MG63 (cell line): ENCODE measurements at places on chromosomes 7 and 10.

- DNase-seq = no peak
These were observed 70.7 kb downstream of the CABCOCO1 start for GRCh38 chr10:61733358-61733940.

- no peak for DNase-seq
These were observed 154.2 kb downstream of the ARHGAP12 start for GRCh38 chr10:31774299-31774900.

DNA sequence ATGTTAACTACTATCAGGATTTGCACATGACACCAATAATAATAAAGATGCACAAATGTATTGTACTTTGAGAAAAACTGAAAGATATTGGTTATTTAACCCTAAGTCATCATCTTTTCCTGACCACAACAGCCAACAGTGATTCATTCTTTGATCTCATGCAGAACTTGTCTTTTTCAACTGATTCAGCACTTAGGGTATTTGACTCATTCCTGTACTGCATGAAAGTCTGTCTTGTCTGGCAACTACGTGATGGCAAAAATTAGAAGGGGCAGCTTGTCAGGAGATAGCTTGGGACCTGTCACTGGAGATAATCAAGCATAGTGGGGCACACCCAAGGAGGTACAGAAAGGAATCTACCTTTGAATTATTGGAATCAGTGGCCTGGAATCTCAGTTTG is 77.8 kb upstream of the LRRC17 start:
- no peak for DNase-seq

GRCh38 chr10:71757399-71757922 is 15.9 kb downstream of the VSIR start:
- peak; percentile 91 for DNase-seq

DNA sequence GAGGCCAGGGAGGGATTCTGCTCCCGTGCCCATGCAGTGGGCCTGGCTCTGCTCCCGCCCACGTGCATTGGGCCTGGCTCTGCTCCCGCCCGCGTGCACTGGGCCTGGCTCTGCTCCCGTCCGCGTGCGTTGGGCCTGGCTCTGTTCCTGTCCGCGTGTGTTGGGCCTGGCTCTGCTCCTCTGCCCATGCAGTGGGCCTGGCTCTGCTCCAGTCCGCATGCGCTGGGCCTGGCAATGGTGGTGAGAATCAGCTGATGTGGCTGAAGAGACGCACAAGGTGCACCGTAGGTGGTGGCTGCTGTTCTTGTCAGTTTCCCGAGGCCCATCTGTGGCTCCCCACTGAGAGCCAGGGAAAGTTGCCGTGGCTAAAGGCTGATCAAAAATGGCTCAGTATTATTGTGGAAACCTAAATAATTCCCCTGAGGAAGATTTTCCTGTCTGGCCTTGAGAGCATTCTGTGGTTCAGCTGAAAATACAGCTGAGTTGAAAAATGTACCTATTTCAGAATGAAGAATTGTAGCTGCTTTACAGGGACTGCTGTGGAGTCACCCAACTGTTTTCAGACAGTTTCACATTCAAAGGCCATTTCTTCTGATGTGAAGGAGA is 572.4 kb downstream of the GLRX3 start:
- DNase-seq = no peak

- no peak for DNase-seq
These were observed 161.2 kb downstream of the CAMK1D start for GRCh38 chr10:12510501-12510941.

DNA sequence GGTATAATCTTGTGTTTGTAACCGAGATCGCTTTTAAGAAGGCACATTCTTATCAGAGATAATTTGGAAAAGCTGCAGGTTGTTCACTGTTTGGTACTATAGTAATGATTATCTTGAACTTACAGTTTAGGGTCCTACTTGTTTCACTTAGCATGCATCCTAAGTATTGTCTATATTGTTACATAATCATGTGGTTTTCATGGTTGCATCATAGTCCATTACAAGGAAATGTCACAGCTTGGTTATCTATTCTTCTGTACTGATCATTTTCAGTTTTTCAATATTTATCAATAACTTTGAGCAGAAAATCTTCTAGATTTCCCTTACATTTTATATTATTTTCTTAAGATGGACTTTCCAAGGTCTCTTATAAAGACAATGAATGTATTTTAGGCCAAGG is 116.3 kb downstream of the PLPP4 start:
- DNase-seq = no peak

DNA sequence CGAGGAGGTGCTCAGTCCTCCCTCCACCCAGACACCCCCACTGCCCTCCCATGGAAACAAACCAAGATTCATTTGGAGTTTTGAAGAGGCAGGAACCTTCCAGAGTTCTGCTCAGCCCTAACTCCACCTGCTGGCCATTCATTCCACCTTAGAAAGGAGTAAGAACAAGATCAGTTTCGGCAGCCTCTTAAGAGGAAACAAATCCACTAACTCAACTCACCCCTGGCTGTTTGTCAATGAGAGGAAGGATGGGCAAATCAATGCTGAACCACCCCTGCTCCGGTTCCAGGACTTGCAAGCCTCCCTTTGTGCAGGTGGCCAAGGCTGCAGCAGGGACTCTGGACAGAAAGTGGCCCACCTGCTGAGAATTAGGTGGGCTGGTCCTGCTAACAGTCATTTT is 26.2 kb downstream of the CCDC3 start:
- DNase-seq = no peak

GRCh38 chr7:143285470-143285778 is 666 bp downstream of the TMEM139 start:
- no peak for DNase-seq

GRCh38 chr7:92695308-92696261 is 105.4 kb upstream of the FAM133B start:
- DNase-seq = peak; percentile 23

GRCh38 chr7:134030460-134030865 is 96.7 kb upstream of the LRGUK start:
- no peak for DNase-seq

DNA sequence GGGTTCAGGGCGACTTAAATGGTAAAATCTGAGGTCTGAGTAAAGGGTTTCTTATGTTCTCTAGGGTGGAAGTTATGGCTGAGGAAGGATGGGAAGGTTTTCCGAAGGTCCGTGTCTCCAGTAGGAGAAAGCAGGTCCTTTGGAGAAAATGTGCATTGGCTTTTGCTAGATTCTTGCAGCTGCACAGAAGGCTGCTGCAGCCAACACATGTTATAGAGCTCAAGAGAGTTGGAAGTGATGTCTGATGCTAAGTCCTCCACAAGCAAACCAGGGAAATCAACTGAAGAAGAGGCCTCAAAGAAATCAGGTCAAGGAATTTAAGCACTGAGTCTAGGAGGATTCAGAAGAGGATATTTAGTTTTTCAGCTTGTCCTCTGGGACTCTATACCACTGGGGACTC is 404.6 kb downstream of the LRMDA start:
- no peak for DNase-seq

GRCh38 chr7:8120390-8121058 is 141.4 kb downstream of the ICA1 start:
- DNase-seq = no peak

GRCh38 chr7:26321435-26321834 is 29.8 kb downstream of the SNX10 start:
- DNase-seq = peak; percentile 34

DNA sequence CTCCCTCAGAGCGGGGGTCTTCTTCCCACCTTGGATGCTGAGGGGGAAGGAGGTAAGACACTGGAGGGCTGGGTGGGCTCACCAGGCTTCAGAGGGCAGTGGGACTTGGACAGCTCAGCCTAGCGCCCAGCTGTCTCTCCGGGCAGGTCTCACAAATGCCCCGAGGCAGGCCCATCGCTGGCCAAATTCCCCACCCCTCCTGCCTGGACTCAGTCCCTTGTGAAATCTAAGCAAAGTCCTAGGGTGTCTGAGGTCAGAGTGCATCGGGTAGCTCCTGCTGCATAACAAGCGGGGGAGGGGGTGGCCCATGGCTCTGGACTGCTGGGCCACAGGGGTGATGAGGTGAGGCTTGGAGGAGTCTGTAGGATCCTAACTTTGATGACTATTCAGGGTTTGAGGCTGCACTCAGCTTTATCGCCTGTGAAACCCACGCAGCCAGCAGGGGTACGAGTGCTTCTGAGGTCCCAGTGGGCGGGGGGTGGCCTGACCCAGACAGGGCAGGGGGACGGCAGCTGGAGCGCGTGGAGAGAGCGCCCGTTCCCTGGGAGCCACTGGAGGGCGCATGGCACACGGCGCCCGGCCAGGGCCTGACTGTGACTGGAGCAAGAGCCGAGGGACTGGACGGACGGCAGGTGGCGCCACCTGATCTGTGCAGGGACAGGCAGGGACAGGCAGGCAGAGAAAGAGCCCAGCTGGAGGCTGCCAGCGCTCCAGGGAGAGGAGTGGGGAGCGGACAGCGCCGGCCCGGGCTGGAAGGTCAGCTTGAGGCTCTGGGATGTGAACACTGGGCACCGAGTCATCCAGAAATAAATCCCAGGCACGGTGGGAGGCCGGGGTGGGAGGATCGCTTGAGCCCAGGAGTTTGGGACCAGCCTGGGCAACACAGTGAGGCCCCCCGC is 10.0 kb downstream of the CYP2W1 start:
- peak; percentile 95 for DNase-seq

DNA sequence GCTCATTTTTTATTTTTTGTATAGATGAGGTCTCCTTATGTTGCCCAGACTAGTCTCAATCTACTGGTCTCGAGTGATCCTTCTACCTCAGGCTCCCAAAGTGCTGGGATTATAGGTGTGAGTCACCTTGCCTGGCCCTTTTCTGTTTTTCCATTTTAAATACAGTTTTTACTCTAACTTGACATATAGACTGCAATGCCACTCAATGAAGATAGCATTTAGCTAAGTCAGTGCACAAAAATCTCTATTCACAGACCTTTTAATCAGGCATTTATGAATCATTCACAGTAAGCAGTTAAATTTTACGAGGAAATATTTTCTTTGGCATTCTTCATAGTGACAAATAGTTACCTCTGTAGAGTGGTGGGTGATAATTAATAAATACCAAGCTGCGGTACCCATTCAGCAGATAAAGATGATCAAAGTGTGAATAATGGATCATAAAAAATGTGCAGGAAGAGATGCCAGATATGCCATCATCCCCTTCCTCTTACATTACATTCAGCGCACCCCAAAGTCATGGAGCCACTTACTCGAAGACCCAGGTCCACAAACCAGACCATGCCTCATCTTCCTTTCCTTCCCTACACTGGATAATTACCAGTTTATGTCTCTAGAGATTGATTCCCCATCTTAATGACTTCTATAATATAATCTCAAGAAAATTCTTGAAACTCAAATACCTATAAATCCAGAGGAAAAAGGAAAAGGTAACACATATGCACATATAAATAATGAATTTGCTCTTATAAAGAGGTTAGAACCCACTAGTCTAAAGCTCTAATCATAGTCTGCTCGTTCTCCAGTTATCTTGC is 56.0 kb downstream of the UBE2H start:
- peak; percentile 31 for DNase-seq

DNA sequence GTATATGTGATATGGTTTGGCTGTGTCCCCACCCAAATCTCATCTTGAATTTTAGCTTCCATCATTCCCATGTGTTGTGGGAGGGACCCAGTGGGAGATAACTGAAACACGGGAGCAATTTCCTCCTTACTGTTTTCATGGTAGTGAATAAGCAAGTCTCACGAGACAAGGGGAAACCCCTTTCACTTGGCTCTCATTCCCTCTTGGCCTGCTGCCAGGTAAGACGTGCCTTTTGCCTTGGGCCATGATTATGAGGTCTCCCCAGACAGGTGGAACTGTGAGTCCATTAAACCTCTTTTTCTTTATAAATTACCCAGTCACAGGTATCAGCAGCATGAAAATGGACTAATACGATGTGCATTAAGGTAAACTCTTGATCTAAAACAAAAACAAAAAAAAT is 357.1 kb upstream of the AOAH start:
- DNase-seq = no peak

GRCh38 chr7:4633012-4633411 is 49.1 kb upstream of the FOXK1 start:
- DNase-seq = peak; percentile 52

GRCh38 chr10:18293536-18294510 is 153.6 kb downstream of the CACNB2 start:
- DNase-seq = no peak

GRCh38 chr7:136000288-136000913 is 23.2 kb upstream of the MTPN start:
- no peak for DNase-seq

DNA sequence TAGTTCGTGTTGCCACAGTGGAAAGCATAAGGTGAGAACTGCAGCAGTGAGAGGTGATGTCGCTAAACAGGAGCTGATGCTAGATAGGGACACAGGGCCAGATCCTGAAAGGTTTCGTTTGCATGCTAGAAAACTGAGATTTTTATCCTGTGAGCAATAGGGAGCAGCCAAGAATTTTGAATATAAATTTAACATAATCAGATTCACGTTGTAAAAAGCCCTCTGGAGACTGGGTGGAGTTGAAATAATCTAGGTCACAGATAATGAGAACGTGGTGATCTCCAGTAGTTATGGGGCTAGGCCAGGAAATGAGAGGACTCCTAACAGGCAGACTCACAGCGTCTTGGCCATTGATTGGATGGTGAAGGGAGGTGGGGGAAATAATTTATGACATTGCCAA is 92.1 kb upstream of the IMMP2L start:
- DNase-seq = no peak

DNA sequence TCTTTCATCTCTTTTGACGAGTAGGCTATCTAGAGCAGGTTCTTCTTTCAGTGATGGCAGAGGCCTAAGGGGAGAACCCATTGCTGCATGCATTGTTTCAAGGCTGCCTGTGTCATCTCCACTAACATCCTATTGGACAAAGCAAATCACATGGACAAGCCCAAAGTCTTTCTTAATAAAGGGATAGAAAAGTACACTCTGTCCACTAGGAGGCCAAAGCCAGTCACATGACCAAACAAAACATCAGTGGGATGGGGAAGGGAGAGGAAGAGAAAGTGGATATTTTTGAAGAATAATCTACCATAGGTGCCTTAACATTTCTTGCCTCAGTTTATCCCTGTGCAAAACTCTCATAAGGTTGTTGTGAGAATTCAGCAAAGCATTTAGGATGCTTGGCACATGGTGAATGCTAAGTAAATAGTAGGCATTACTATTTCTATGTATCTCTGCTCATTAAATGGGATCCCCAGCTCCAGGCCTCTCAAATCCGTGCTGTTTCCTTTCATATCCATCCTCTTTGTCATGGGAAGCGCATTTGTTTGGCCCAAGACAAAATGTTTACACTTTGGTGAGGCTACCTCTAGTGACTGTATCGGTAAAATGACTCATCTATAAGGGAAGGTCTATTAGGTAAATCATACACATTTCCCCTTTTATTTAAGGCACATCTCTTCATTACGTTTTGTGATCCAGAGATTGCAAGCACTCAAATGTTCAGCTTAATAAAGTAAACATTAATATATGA is 16.7 kb upstream of the CADPS2 start:
- DNase-seq = no peak

- DNase-seq = no peak
These were observed 151.0 kb upstream of the YAE1 start for GRCh38 chr7:39415091-39415787.

- DNase-seq = no peak
These were observed 446.4 kb downstream of the SDK1 start for GRCh38 chr7:3747467-3747866.
